ENCODE measurements at places on chromosomes 1 and 21.

DNA sequence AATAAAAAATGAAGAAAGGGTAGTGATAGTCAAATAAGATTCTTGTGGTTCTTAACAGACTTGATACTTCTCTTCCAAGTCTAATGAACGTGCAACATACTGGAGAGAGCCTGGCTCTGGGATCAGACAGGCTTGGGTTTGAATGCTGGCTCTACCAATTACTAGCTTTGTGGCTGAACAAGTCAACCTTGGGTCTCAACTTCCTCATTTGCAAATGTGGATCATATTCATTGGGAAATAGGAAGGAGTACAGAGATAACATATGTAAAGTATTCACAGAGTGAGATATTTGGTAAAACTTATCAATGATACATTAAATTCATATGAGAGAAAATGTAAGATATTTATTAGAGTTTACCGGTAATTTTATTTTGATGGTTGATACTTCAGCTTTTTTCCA is 2.0 kb downstream of the EDEM3 start:
- no peak for DNase-seq

DNA sequence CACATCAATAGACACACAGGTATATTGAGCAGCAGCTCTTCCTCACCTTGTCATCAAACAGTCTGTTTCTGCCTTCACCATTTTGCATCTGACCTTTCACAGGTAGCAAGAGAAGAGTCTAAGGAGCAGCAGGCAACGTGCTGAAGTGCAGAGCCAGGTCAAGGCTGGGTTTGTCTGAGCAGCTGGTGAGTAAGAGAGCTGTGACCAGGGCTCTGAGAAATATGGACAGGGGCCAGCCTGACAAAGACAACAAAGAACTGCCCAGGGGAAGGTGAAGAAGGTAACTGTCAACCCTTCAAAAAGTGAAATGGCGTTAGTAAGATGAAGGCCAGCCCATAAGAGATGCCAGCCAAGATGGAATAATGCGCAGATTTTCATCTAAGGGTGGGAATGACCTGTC is 58.9 kb upstream of the LRRC8D start:
- no peak for DNase-seq

- peak; percentile 22 for DNase-seq
These were observed 104.7 kb downstream of the CAMTA1 start for GRCh38 chr1:6889875-6890480.

GRCh38 chr1:119046429-119046784 is 58.3 kb upstream of the TBX15 start:
- no peak for DNase-seq

GRCh38 chr21:31142600-31142999 is 104.3 kb upstream of the KRTAP19-8 start:
- no peak for DNase-seq

GRCh38 chr1:36851087-36851486 is 183.2 kb downstream of the GRIK3 start:
- DNase-seq: peak; percentile 70

DNA sequence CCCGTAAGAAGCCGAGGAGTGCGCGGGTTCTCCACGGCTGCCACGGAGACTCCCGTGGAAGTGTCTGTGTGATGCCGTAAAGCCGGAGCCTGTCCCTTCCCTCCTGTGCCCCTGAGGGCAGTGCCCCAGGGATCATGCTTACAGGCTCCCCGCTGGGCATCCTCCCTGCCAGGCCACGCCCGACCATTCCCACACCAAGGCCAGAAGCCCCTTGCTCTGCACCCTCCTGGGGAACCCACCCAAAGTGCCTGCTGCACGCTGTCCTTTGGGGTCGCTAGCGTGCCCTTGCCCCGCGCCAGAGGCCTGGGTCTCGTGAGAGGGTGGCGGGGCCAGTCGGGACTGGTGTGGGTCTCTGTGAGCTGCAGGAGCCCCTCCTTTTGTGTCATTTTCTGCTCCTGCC is 228.5 kb upstream of the C1orf174 start:
- DNase-seq: no peak

GRCh38 chr1:195580988-195581387 is 1027.3 kb downstream of the KCNT2 start:
- no peak for DNase-seq

- no peak for DNase-seq
These were observed 83.7 kb upstream of the PPP2R5A start for GRCh38 chr1:212201461-212201860.

GRCh38 chr1:59317343-59317742 is 20.4 kb downstream of the FGGY start:
- no peak for DNase-seq

GRCh38 chr21:43936247-43936967 is 71.4 kb downstream of the AGPAT3 start:
- no peak for DNase-seq

- DNase-seq: no peak
These were observed 8.9 kb upstream of the CD55 start for GRCh38 chr1:207312604-207312920.

GRCh38 chr1:226051365-226051764 is 11.2 kb upstream of the H3-3A start:
- no peak for DNase-seq

GRCh38 chr1:207944571-207944970 is 33.6 kb upstream of the CD34 start:
- DNase-seq: no peak

DNA sequence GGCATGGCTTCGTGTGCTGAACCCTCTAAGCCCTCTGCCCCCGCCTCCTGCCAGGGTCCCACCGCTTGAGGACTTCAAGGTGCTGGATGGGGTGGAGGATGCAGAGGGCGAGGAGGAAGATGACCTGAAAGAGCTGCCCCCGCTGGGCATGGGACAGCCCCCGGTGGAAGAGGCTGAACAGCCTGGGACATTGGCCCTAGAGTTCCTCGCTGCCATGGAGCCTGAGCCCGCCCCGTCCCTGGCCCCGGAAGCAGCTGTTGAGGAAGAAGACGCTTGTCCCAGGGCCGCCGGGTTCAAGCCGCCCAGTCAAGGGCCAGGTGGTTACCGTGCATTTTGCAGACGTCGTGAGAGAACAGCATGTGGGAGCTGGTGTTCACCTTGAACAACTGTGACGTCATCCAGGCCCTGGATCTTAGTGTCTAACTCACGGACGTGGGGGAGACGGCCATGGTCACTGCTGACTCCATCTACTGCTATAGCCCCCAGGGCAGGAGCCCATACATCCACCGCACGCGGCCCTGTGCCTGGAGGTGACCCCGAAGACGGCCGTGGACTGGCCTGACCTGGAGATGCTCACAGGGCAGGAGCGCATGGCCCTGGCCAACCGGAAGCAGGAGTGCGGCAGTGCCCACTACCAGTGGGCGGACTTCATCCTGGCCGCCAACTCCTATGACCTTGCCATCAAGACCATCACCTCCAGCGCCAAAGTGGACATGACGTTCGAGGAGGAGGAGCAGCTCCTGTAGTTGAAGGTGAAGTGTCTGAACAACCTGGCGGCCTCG is 90.1 kb downstream of the PPP1R12B start:
- DNase-seq: no peak

- DNase-seq: no peak
These were observed 110.9 kb downstream of the TOMM20 start for GRCh38 chr1:235017719-235018118.

- DNase-seq: peak; percentile 52
These were observed 1.7 kb downstream of the NR5A2 start for GRCh38 chr1:200029035-200029821.

DNA sequence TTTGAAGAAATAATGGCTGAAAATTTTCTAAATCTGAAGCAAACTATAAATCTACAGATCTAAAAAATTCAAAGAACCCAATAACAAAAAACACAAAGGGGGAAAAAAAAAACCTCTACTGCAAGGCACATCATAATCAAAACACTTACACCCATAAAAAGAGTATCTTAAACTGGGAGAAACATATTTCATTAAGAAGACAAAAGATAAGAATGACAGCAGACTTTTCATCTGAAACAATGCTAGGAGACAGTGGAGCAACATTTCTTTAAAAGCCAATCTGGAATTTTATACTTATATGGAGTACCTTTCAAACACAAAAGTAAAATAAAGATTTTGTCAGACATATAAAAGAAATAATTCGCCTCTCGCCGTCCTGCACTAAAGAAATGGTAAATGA is 49.1 kb downstream of the COP1 start:
- no peak for DNase-seq

- no peak for DNase-seq
These were observed 16.5 kb downstream of the DR1 start for GRCh38 chr1:93362237-93362636.

DNA sequence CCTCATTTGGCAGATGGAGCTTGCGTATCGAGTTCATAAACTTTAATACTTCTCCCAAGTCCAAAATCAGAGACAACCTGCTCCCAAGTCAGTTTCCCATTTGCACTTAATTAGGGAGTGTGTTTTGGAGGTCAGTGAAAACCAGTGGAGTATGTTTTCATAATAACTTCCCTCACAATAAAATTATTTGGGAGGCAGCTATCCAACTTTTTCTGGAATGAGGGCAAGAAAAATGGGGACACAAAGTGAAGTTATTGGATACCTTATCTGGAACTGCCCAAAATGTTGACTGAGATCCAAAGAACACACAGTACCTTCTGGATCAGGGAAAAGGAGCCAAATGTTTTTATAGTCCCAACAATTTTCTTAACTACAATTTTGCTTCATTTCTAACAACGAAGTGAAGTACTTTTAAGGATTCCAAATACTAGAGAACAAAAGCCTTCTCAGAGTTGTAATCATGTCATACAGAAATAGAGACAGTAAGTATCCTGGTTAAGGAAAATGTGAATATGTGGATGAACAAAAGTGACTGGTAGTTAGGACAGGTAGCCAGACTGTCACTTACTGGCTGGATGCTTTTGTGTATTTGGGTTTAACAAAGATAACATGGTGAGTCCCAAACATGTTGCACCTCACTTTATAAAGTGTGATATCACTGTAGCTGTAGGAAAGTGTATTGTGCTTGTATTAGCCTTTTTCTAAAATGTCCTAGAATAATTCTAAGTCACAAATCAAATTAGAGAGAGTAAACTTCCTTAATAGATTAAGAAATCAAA is 325.0 kb downstream of the HLX start:
- no peak for DNase-seq

DNA sequence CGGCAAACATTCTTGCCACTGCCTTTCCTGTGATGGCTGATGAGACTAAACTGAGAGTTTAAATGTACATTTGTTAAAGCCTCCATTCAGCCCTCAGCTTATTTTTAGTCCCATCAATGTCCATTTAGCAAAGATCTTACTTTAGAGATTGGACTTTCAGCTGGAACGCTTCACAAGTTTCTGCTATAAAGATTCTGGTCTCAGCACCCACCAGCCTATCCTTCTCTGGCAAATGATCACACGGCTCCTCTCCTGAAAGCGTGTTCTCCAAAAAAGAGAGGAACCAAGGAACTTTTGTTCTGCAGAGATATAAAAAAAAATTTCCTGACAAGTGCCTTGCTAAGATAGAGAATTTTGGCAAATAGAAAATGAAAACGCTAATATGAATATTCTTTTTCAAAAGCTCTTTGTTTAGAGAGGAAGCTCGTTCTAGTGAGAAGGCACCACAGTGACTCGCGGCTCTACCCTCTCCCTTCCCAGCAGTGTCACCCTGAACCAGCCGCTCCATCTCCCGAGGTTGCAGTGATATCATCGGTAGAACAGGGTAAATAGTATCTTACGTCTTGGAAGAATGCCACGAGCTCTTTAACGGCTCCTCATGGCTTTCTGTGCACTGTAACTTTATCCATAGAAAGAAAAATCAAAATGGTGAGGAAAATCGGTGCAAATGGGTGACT is 200.2 kb downstream of the APP start:
- no peak for DNase-seq

GRCh38 chr1:39795651-39796050 is 7.0 kb upstream of the BMP8B start:
- DNase-seq: no peak

GRCh38 chr1:84569216-84569615 is 5.0 kb downstream of the CTBS start:
- no peak for DNase-seq

DNA sequence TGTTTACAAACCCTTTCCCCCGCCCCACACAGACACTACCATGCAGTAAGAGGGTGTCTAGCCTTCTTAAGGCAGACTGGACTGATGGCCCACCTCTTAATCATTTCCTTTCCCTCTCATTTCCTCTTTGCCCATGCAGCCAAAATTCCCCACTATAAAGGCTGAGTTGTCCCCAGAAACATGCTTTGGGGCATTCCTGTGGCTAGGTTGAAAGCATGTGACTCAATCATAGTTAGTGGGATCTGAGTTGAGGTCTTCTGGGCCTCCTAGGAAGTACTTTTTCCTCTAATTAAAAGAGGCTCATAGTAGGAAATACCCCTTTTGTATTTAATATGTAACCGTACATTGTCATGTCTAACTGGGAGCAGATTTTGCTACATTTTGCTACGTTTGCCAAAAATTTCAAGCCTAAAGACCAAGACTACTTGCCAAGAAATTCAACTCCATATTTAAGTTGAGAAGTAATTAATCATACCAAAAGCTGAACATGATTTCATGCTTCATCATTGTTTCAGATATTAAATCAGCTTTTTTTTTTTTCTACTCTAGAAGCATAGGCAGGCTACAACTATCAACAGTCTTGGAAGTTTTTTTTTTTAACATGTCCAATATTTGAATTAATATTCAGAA is 174.7 kb downstream of the ADGRL4 start:
- DNase-seq: no peak

DNA sequence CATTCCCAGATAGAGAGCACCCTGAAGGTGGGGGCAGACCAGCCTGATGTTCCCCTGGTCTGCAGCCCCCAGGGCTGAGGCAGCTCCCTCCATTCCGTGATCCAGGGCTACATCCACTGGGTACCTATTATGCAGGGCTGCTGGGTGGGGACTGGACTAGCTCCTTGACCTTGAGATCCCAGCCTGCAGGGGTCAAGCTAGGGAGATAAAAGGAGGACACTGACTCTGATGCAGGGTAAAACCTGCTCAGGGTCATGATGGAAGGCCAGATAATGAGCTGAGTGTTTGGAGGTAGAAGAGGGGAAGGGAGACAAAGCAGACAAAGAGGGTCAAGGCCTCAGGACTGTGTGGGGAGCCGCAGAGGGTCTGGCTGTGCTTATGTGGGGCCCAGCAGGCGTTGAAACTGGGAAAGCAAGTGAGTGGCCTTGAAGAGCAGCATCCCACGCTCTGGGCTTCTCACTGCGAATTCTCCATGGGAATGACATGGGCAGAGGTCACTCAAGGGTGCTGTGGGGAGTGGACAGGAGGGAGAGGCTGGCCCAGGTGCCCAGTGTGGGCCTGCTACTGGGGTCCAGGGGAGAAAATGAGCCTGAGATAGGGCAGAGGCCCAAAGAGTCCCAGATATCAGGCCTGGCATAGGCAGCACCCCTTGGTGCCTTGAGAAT is 9.7 kb downstream of the FOXO6 start:
- no peak for DNase-seq

DNA sequence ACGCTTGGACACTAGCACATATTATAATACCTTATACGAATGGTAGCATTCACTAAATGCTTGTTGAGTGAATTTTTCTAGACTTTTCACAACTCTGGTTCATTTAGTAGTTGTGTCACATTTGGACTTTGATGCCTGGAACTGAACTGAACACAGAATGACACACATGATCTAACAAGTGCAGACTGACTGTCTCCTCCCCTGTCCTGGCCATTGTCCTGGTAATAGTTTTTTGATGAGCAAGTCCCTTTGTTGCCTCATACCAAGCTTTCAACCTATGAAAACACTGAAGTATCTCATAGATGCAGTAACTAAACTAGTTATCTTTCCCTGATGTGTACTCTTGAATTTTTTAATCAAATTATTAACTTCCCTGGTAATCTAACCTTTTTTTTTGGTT is 66.4 kb downstream of the LRRC8D start:
- DNase-seq: no peak

All from NCI-H1436 (cell line).